ENCODE measurements at places on chromosomes 4 and X.

DNA sequence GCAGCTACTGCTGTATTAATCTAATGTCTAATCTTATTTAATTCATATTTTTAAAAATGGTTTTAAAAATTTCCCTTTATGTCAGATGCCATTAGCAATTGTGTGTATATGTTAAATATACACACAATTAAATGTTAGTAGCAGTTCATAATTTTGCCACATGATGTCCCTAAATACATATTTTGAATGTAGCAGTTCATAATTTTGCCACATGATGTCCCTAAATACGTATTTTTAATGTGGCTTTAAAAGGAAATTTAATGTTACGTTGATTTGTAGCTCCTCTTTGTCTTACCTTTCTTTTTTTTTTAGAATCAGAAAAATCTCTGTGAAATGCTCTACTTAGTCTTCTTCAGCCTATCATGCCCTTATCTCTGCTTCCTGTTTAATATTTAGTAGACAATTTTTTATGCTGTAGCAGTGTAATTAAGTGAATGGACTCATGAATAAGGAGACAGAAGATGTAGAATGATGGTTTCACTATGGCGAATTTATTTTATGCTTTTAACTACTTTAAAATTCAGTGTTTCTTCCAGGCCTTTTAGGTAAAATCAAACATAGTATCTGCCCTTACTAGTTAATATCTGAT, 26.1 kb downstream of the RBM46 start:
- DNase-seq: peak; percentile 24

- DNase-seq: no peak
These were observed 116.4 kb upstream of the LSM6 start for GRCh38 chr4:146059151-146059550.

GRCh38 chr4:116005806-116006088, 892.3 kb upstream of the NDST4 start:
- no peak for DNase-seq

- peak; percentile 91 for DNase-seq
These were observed 1076.3 kb upstream of the TENM3 start for GRCh38 chr4:181166742-181167399.

- no peak for DNase-seq
These were observed 325.0 kb downstream of the FBXO8 start for GRCh38 chr4:173958445-173958844.

DNA sequence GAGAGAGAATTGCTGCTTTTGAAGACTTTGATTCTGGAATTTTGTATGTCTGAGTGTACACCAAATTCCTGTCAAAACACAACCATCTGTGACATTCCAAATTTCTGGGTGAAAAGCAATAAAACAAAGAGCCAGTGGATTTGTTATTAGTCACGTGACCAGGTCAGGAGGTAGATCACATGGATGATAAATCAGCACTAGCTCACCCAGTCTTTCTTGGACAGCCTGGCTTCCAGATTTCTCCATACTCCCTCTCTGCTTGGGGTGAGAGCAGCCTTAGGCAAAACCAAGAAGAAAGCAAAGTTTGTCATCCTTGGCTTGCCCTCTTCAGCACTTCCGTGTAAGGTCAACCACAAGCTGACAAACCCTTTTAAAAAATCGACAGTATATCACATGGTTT, 194.2 kb downstream of the CLCN4 start:
- no peak for DNase-seq

- DNase-seq: peak; percentile 74
These were observed 31.9 kb downstream of the RHOH start for GRCh38 chr4:40228497-40229365.

- no peak for DNase-seq
These were observed 103.4 kb downstream of the MFAP3L start for GRCh38 chr4:169922632-169923276.

GRCh38 chr4:5797866-5798265, 86.9 kb downstream of the EVC start:
- no peak for DNase-seq

GRCh38 chrX:133482056-133482952, 67.0 kb upstream of the GPC4 start:
- no peak for DNase-seq

DNA sequence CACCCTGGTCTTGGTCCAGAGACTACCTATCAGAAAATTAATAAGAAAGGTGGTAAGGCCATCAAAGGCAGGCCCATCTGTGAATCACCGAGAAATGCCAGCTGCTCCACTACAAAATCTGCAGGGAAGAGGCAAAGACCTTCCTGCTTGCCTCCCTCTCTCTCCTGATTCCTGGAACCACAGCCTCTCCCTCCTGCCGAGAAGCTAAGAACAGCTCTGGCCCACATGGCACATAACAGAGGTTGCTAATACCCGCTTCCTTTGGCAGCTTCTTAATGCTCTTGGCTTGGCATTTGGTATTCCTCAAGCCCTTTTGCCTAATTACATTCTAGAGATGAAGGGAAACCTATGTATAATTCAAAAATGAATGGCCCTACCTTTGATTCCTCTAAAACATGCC, 32.9 kb downstream of the RAI2 start:
- no peak for DNase-seq

- DNase-seq: no peak
These were observed 236.1 kb downstream of the FBXO8 start for GRCh38 chr4:174047363-174047762.

GRCh38 chr4:113820108-113820507, 58.6 kb upstream of the CAMK2D start:
- DNase-seq: no peak

DNA sequence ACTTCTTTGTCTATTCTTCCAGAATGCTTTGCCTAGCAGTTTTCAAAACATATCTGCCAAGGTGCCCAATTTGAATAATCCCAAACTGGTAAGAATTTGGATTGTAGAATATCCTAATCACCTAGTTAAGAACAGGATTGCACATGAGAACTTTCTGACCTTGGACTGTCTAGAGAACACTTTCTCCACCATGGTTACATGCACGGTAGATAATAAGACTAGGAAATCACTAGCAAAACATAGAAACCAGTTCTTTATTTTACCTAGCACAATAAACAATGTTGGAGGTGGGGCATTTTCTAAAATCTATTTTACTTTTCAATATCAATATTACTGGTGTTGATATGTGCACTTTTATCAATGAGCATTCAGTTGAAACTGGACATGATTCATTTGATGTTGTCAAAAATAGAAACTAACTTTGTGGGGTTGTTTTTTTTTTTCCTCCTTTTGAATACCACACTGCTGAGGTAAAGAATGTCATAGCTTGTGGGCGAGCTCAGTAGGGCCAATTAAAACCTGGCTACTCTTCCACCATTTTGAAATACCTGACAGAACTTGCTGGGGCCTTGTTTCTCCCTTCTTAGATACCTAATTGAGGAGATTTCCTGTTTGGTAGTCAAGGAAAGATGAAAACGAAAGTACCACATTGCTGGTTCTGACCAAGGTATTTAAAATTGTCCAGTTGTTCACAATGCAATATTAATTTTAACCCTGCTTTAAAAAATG, 10.4 kb downstream of the MID1IP1 start:
- no peak for DNase-seq

GRCh38 chrX:72176981-72177380, 4.6 kb upstream of the PIN4 start:
- no peak for DNase-seq

- no peak for DNase-seq
These were observed 24.0 kb downstream of the ARSJ start for GRCh38 chr4:113955411-113955810.

- no peak for DNase-seq
These were observed 15.4 kb upstream of the FAM9C start for GRCh38 chrX:13059637-13060499.

- DNase-seq: no peak
These were observed 87.7 kb downstream of the FBXW7 start for GRCh38 chr4:152448038-152448707.

DNA sequence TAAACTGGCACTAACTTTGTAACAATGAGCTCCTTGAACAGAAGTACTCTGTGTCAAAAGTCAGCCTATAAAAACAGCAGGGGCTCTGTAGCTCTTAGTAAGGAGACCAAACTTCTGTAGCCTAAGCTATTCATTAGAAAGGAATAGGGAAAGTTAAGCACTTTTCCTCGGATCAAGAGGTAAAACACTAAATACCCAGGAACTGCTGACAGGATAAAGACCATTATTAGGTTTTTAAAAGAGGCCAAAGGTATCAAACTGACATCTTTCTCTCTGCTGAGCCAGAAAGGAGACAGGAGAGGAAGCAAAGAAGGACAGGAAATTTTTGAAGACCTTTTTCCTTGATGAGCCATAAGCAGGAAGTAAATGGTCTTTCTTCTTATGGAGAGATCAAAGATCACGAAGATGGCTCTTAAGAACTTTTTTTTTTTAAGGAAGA, 31.9 kb downstream of the ANAPC10 start:
- DNase-seq: peak; percentile 77

DNA sequence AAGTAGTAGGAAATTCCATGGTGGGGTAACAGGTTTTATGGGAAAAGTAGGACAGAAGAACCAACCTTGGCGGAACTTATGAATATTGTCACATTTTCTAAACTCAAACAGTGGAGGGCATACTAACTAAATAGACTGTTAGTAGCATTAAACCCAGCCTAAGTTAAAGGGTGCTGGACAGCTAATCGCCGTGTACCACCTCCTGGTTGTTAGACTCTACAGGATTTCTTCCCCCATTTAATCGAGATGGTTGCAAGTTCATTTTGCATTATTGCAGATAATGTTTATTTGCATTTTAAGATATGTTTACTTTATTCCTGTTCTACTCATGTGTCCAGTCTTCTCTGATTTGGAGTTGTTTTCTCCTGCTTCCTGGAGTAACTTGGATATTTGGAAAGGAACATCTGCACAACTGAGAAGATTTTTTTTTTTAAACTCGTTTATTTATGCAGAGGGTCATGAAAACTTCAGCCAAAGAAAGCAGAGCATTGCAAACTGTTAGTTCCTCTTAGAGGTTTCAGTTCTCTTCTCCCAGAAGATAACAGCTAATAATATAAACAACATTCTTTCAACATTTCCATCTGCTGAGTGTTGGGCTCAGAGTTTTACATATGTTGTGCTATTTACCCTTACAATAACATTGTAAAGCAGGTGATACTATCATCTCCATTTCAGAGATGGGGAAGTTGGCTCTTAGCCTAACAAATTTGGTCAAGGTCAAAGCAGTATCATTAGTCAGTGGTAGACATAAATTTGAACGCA, 51.5 kb upstream of the TBC1D9 start:
- no peak for DNase-seq

- DNase-seq: no peak
These were observed 543.7 kb downstream of the IL1RAPL1 start for GRCh38 chrX:29130905-29131304.

DNA sequence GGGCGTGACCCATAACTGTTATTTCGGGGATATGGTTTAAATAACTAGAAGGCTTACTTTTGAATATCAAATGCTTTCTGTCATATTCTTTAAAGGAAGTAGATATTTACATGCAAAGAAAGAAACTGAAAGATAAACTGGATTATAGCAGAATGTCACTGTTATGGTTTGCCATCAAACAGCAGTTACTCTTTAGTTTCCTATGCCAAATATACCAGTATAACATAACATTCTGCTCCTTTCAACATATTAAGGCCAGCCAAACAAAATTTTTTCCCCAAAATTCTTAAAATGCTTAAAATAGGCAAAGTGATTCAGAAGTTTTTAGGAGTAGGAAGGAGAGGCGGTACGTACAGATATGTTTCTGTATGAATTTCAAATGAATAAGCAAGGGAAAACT, 27.0 kb downstream of the KDM6A start:
- no peak for DNase-seq

- DNase-seq: no peak
These were observed 100.1 kb upstream of the ARHGEF9 start for GRCh38 chrX:63884821-63885790.

GRCh38 chrX:12962041-12962504, 12.8 kb upstream of the TMSB4X start:
- no peak for DNase-seq

DNA sequence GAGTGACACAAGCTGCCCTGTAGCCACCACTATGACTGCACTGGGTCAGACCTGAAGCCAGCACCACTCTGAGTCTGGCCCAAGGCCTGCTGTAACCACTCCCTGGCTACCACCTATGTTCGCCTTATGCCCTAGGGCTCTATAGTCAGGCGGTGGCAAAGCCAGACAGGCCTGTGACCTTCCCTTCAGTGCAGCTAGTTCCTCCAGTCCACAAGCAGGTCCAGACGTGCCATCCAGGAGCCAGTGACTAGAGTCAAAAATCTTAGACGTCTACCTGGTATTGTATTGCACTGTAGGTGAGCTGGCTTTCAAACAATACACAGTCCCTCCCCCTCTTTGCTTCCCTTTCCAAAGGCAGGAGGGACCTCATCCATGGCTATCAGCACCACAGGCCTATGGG, 54.0 kb upstream of the RNF128 start:
- DNase-seq: no peak

DNA sequence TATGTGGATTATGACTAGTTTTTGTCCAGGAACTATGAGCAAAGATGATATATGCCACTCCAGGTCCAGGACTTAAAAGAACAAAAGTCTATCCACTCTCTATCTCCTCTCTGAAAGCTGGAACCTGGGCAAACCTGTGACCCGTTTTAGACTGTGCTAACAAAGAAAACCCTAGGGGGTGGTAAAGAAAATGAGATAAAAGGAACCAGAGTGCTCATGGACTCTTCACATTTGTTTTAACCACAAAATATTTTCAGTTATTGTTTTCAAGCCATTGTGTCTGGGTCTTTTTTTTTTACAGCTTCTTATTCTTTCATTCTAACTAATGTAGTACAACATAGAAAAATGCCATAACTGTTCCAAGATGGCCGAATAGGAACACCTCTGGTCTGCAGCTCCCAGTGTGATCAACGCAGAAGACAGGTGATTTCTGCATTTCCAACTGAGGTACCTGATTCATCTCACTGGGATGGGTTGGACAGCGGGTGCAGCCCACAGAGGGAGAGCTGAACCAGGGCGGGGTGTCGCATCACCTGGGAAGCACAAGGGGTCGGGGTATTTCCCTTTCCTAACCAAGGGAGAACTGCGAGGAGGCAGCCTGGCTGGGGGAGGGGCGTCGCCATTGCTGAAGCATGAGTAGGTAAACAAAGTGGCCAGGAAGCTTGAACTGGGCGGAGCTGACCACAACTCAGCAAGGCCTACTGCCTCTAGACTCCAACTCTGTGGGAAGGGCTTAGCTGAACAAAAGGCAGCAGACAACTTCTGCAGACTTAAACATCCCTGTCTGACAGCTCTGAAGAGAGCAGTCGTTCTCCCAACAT, 45.1 kb downstream of the CHM start:
- peak; percentile 81 for DNase-seq

DNA sequence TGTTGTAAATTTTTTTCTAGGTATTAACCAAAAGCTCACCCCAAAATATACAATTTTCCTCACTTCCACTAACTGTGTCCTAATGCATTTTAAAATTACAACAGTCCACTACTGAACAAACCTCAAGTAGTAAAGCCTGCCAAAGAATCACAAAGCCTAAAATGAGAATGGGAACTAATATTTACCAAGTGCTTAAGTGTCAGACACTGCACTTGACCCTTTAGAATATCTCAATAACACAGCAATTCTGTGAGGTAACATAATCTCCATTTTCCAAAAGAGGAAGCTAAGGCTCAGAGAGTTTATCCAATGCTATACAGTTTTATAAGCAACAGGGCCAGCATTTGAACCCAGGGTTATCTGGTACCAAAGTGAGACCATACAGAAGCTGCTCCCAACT, 4.9 kb downstream of the SLC9A7 start:
- no peak for DNase-seq

GRCh38 chr4:57148831-57149505, 38.8 kb upstream of the IGFBP7 start:
- DNase-seq: no peak

GRCh38 chrX:117397844-117398243, 718.8 kb downstream of the KLHL13 start:
- no peak for DNase-seq

- peak; percentile 89 for DNase-seq
These were observed 71.7 kb upstream of the HGFAC start for GRCh38 chr4:3369781-3370674.

GRCh38 chr4:110514889-110515479, 39.0 kb downstream of the ENPEP start:
- DNase-seq: peak; percentile 69
